ENCODE measurements at places on chromosomes 7 and 10.
A peak's percentile ranks its signal among the peaks of the same experiment; 100 is the strongest.

GRCh38 chr7:137940656-137941518 lies 61.0 kb downstream of the CREB3L2 start:
- no peak for DNase-seq

- no peak for DNase-seq
Measured at GRCh38 chr7:75966190-75966961, 28.0 kb downstream of the TMEM120A start.

- DNase-seq = no peak
Measured at GRCh38 chr7:2181077-2181854, 51.5 kb downstream of the MAD1L1 start.

DNA sequence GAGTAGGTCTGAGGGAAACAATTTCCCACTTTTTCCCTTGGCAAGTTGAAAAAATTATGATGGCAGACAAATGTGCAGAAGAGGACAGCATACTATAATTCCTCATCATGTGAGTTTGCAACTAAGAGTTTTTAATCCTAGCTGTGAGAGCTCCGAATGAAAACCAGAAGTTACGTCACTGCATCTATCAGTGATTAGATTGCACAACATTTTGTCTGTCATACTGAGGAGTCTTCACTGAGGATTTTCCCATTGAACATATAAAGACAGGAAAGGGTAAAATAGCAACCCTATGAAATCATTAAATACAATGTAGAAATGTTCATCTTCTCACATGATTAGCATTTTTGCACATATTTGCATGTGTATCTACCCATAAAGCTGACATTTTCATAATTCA lies 45.8 kb downstream of the ZNF736 start:
- DNase-seq = no peak

GRCh38 chr10:114767101-114767985 lies 54.2 kb upstream of the FHIP2A start:
- DNase-seq = no peak

- peak; percentile 24 for DNase-seq
Measured at GRCh38 chr7:140390466-140391190, 7.7 kb downstream of the SLC37A3 start.

DNA sequence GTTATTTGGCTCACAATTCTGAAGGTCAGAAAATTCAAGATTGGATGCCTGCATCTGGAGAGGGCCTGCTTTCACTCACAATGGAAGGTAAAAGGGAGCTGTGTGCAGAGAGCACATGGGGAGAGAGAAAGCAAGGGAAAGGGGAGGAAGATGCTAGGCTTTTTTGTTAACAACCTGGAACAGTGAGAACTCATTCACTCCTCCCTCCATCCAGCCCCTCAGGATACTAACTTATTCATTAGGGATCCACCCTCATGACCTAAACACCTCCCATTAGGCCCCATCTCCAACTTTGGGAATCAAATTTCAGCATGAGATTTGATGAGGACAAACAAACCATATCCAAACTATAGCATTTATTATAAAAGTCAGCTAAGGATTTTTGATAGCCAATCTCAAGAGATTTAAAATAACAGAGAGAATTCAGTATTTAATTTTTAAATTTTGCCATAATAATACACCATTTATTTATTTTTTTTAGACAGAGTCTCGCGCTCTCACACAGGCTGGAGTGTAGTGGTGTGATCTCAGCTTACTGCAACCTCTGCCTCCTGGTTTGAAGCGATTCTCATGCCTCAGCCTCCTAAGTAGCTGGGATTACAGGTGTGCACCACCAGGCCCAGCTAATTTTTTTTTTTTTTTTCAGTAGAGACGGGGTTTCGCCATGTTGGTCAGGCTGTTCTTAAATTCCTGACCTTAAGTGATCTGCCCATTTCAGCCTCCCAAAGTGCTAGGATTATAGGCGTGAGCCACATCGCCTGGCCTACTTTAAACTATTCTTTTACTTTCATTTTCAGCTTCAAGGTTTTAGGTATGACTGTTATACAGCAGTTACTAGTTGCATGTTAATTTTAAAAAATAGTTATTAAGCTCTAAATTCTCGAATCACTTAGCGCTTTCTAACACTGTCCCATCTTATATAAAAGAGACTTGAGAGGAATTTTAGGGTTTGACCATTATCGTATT lies 20.3 kb upstream of the ETV1 start:
- DNase-seq = no peak

DNA sequence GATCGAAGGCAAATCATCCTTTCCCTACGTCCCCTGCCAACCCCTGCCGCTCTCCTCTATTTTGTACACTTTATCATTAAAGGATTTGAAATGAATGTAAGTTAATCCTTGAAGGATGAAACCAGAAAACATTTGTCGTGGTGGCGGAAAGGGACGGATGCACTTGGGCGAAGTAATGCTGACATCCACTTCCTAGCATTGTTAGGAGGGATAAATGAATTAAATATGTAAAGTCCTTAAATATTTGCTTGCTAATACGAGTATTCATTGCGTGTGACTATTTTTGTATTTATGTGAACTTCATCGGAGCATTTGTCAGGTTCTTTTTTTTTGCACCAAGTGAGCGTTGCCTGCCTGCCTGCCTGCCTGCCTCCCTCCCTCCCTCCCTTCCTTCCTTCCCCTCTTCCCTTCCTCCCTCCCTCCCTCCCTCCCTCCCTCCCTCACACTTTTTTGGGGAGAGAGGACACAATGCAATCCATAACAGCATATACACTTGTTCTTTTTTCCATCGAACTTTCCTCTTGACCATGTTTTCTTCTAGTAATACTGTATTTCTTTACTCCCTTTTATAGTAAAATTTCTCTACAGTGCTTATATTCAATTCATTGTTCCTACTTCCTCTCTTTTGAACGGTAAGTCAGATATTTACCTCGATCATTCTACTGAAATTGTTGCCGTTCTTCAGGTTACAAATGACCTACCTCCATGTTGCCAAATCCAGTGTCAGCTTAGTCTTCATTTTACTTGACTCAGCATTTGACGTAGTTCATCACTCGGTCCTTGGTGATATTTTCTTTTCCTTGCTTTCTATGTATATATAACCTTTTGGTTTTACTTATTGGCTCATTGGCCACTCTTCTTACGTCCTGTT lies 831 bp downstream of the CCDC7 start:
- DNase-seq = no peak

DNA sequence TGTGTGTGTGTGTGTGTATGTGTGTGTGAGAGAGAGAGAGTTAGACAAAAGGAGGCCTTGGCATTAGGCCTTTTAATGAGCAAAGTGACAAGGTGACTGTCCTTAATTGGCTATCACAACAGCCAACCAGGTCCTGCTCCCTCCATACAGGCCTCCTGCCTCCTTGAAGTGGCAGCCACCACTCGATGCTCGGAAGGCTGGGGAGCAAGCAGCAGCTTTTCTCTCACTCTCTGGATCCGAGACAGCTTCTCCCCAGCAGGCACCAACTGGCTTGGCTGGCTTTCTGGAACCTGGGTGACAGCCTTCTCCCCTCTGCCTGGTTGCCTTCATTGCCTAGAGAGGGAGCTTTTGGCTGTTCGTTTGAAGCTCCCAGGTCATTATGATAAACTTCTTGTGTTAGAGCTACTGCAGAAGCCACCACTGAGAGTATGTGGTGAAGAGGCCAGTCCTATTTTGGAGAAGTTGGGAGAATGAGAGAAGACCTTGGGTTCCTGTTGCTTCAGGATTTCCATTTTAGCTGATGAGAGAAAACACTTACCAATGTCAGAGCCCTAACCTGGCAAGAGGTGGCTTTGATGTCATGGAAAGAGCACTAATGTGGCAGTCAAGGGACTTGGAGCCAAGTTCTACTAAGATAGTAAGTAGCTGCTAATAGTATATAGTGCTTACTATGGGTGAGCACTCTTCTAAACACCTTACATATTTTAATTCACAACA lies 37.6 kb downstream of the RPS24 start:
- DNase-seq = no peak

DNA sequence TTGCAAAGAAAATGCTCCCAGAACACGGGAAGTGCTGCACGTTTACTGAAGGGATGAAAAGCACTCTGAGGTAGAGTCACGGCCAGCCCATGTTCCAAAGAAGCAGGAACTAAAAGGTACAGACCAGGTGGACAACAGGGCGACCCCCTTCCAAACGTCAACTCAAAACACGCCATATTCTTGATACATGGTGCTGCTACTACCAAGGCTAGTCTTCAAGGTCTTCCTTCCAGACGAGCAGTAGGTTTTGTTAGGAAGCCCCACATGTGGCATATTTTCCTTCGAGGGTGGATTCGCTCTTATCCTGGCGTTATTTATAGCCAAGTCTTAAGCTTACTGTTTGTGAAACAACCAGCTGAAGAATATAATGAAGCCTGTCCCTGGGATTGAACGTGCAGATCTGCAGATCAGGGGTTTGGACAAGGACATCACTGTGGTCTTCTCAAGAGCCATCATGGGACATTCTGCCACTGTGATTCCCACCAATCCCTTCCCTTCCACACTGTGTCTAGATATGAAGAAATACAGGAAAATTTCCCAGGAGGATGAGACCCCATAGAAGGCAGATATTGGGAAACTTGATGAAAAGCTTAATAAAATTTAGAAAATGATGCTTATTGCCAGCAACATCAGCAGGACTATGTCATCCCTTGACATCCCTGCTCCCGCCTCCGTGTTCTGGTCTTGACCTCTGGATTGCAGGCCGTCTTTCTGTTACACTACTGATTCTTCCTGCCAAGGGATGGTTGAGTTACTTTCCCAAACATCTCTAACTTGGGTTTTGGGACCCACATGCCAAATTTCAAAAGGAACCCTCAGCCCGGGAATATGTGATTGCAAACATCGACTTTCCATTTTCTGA lies 734.4 kb downstream of the PARD3 start:
- no peak for DNase-seq

- no peak for DNase-seq
Measured at GRCh38 chr10:84135836-84136235, 3.5 kb upstream of the GHITM start.

DNA sequence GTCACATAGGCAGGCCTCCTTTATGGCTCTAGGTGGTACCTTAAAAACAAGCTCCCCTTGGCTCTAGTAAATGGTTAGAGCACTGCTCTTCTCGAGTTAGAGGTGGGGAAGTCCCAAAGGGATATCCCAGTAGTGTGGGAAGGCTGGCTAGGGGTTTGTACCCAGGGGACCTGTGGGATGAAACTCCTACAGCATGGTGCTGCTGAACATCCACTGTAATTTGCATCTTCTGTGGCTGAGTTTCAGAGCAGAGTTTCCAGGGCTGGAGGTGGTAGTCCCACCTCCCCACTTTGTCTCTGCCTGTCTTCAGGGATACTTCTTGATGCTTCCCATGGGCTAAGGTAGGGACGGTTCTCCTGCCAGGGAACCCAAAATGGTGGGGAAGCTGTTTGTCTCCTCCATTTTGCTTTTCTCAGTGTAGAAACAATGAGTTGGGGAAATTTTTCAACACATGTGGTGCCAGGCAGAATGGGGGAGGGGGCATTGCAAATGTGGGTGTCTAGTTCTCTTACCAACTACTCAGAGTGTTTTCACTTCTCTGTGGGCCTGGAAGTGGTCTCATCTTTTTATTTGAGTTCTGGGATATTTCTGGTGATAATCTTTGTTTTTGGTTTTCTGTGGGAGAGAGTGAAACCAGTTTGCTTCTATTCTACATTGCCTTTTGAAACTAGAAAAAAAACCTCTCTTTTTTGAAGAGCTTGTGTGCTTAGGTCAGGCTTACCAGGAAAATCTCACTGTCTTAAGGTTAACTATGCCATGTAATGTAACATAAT lies 36.3 kb downstream of the SCART1 start:
- no peak for DNase-seq

GRCh38 chr7:44980393-44981034 lies 1.7 kb upstream of the MYO1G start:
- peak; percentile 69 for DNase-seq

GRCh38 chr10:46530249-46531186 lies 25.9 kb downstream of the GPRIN2 start:
- no peak for DNase-seq

- no peak for DNase-seq
Measured at GRCh38 chr10:97543025-97543546, 29.5 kb upstream of the ANKRD2 start.

- no peak for DNase-seq
Measured at GRCh38 chr7:80187727-80188126, 53.1 kb downstream of the GNAI1 start.

- no peak for DNase-seq
Measured at GRCh38 chr7:19377611-19378344, 232.6 kb upstream of the FERD3L start.

- DNase-seq = no peak
Measured at GRCh38 chr7:11478882-11479281, 353.1 kb downstream of the THSD7A start.

GRCh38 chr10:96288151-96288621 lies 16.0 kb upstream of the DNTT start:
- peak; percentile 55 for DNase-seq

- DNase-seq = peak; percentile 46
Measured at GRCh38 chr7:121330053-121330833, 1.4 kb downstream of the WNT16 start.

GRCh38 chr7:135169964-135170273 lies 588 bp downstream of the CYREN start:
- no peak for DNase-seq

- peak; percentile 72 for DNase-seq
Measured at GRCh38 chr7:137846827-137847567, at the start of gene DGKI. DGKI (minus strand) TSS chr7:137846974.

DNA sequence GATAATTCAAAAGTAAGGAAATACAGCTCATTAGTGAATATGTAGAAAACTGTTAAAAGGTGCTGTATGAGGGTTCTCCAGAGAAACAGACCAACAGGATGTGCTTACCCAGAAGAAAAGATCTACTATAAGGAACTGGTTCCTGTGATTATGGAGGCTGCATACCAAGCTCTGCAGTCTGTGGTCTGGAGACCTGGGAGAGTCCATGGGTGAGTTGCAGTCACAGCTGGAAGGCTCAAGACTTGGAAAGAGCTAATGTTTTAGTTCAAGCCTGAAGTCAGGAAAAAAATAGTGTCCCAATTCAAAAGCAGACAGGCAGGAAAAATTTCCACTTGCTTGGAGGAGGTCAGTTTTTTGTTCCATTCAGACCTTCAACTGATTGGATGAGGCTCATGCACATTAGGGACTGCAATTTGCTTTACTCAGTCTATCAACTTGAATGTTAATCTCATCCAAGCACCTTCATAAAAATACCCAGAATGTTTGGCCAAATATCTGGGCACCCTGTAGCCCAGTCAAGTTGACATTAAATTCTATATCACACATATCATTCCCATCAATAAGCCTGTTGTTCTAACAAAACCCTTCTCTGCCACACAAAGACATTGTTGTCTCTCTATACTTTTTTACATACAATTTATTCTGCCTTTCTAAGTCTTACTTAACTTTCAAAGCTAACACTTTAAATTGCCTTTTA lies 197.9 kb upstream of the KLF6 start:
- DNase-seq = no peak

GRCh38 chr10:7541137-7542087 lies 125.4 kb downstream of the ITIH5 start:
- DNase-seq = no peak

GRCh38 chr10:125095228-125095627 lies 65.1 kb downstream of the CTBP2 start:
- DNase-seq = no peak

All from GM13977 (cell line).